ENCODE measurements at places on chromosomes 5 and 9.

DNA sequence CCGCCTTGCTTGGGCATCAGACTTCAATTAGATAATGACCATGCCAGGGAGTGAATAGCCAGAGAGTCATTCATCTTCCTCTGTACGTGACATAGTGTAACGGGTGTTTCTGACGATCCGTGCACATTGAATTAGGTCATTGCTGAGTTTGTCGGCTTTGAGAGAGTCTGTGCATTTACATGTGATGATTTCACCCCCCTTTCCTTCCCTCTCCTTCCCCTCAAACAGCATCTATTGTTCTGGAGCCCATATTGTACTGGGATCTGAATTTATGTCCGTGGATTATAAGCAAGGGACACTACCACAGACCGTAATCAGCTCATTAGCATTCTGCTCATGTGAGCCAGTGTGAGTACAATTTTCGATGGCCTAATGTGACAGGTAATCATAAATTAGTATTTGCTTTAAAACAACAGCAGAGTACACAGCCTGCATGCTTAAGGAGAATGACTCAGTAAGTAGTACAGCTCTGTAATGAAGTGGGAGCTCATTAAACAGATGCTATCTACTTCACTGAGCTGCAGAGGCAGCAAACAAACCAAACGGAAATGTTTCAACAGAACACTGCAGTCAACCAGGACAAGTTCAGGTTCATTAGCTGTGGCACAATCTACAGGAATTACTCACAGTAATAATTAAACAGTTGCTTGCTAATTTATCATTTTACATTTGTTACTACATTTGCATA lies 302.1 kb downstream of the CSNK1G3 start:
- peak; percentile 23 for DNase-seq

- DNase-seq, result no peak
Observed at GRCh38 chr5:95440825-95441224, 49.7 kb downstream of the FAM81B start.

GRCh38 chr9:2816476-2817141 lies 27.3 kb downstream of the PUM3 start:
- no peak for DNase-seq

GRCh38 chr9:14311956-14312685 lies 1.8 kb downstream of the NFIB start:
- DNase-seq, result no peak

DNA sequence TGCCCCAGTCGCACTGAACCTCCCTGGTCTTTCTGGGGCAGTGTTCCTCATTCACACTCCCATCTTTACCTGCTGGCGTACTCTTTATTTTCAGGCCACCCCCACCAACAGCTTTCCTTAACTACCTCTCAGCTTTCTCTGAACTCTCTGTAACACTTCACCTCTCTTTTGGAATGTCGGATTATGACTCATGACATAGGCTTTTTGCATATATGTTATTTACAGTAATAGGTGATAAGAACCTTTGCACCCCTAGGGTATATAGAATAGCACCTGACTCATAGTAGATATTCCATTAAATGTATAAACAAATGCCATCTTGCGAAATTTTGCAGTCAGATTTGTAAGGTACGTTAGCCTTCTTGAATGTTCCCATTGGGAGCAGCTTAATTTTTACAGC lies 52.9 kb upstream of the MIER3 start:
- DNase-seq, result no peak

DNA sequence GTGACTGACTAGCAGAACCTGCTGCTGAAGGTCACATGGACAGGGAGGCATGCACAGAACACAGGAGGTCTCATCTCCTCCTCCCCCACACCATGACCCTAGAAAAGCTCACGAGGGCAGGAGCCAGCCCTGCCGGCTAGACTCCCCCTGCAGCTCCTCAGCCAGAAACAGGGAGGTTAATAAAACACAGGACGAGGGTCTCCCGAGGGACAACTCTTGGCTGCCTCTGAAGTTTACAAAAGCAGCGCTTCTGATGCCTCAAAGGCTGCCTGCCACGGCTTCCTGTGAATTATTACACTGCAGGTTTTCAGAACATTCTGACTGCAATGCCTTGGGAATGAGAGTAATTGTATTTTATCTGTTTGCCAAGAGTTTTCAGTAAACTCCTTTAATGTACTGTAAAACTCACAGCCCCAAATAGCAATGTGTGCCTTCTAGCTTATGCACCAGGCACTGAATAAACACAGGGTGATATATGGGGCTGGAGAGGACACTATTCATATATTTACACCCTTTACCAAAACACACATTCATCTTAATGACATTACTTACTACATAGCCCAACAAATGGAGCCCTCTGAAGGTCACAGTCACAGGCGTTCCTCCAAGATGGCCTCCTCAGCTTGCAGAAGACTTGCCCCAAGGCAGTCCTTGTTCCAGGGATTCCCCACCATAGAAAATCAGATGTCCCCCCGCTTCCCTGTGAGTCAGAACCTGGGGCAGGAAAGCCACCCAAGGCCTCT lies 83.7 kb downstream of the C5orf15 start:
- DNase-seq, result peak; percentile 67

DNA sequence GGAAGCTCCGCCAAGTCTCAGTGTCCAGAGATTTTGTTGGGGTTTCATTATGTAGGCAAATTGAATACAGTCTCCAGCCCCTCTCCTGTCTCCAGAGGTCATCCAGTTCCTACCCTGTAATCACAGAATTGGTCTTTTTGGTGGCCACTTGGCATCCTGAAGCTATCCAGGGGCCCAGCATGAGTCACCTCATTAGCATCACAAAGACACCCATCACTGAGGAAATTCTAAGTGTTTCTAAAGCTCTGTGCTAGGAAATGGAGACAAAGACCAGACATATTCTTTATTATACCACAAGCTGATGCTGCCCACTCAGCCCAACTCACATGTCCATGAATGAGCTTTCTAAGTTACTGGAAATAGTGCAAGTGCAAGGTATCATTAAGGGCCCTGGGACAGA lies 229.9 kb downstream of the DOCK8 start:
- no peak for DNase-seq

DNA sequence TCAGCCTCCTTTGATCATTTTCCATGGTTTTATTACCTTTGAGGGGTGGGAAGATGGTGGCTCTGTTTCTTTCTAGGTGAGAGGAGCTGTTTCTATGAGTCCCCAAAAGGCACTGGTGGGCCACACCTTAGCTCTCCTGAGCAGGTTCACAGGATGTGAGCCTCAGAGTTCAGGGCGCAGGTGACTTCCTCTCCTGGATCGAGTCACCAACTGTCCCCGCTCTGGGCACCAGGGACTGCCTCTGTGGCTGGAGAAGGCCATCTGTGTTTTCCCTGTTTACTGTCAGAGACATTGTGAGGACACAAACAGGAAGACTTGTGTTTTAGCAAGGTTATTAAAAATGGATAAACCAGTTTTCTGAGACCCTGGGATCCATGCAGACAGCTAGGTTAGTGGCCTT lies 68.5 kb downstream of the IL31RA start:
- no peak for DNase-seq

- DNase-seq, result no peak
Observed at GRCh38 chr9:15249042-15249818, 57.8 kb downstream of the TTC39B start.

- DNase-seq, result no peak
Observed at GRCh38 chr9:77834898-77835488, 186.9 kb upstream of the GNA14 start.

GRCh38 chr9:100699668-100700067 lies 121.8 kb downstream of the CAVIN4 start:
- no peak for DNase-seq

GRCh38 chr5:72859127-72859526 lies 42.7 kb downstream of the TNPO1 start:
- no peak for DNase-seq

DNA sequence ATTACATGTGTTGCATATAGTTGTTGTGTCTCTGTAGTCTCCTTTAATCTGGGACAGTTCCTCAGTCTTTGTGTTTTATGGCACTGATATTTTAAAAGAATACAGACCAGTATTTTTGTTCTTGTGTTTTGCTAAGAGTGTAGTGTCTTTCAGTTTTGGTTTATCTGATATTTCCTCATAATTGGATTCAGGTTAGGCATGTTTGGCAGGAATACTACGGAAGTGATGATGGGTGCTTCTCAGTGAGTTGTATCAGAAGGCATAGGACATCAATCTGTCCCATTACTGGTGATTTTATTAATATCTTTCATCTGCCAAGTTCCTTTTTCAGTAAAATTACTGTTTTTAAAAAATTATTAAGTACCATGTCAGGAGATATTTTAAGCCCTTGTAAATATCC lies 212.9 kb downstream of the ARHGEF28 start:
- no peak for DNase-seq

DNA sequence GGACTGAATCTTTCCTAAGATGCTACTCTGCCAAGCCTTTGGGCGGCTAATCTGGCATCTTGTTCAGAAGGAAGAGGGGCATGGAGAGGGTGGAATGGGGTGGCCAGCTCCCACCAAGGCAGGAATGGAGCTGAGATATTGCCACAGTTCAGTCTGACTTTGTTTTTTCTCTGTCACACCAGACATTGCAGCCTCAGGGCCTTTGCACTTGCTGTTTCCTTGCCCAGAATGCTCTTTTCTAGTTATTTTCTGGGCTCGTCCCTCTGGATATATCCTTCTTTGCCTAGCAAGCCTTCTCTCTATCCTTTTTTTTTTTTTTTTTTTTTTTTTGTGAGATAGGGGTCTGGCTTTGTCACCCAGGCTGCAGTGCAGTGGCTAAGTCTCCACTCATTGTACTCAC lies 40.8 kb downstream of the ZNF618 start:
- DNase-seq, result no peak

DNA sequence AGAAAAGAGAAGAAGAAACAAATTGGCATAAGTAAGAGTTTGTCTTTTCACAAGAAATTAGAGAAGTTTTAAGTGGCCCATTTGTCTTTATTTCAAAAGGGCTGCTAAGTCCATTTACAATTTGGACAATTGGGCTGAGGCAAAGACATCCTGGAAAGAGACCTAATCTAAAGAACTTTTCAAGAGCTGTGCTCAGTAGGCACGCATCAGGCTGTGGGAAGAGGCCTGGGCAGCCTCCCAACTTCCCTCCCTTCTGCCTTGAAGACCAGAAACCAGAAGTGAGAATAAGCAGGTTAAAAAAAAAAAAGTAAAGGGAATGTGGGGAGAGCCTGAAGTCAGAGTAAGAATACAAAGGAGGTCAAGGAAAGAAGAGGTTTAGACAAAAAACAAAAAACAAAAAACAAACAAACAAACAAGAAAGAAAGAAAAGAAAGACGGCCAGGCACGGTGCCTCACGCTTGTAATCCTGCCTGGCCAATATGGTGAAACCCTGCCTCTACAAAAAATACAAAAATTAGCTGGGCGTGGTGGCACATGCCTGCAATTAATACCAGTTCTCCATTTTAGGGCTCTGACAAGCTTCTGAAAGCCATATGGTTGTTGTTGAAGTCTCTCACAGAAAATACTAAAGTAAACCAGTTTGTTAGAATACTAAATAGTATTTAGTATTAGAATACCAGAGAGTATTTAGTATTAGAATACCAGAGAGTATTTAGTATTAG lies 48.0 kb upstream of the CEP78 start:
- DNase-seq, result no peak

- no peak for DNase-seq
Observed at GRCh38 chr5:36948041-36948440, 71.5 kb downstream of the NIPBL start.

DNA sequence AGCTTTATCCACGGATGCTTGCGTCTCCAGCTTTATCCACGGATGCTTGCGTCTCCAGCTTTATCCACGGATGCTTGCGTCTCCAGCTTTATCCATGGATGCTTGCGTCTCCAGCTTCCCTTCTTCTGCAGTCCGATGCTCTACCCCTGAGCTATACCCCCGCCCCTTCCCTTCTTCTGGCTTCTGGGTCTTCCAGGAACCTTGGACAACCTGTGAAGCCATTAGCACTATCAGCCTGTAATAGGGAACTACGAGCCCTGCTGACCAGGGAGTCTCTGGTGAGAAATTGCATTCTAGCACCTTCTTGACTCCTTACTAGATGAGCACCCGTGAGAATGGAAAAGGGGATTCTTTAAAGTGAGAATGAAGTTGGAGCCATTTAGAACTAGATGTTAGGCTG lies 39.1 kb upstream of the SH3PXD2B start:
- no peak for DNase-seq

GRCh38 chr5:9787861-9788600 lies 157.9 kb upstream of the TAS2R1 start:
- DNase-seq, result no peak

GRCh38 chr9:98159301-98159700 lies 33.1 kb downstream of the CORO2A start:
- DNase-seq, result no peak

- DNase-seq, result no peak
Observed at GRCh38 chr9:97366476-97366875, 45.4 kb upstream of the TDRD7 start.

DNA sequence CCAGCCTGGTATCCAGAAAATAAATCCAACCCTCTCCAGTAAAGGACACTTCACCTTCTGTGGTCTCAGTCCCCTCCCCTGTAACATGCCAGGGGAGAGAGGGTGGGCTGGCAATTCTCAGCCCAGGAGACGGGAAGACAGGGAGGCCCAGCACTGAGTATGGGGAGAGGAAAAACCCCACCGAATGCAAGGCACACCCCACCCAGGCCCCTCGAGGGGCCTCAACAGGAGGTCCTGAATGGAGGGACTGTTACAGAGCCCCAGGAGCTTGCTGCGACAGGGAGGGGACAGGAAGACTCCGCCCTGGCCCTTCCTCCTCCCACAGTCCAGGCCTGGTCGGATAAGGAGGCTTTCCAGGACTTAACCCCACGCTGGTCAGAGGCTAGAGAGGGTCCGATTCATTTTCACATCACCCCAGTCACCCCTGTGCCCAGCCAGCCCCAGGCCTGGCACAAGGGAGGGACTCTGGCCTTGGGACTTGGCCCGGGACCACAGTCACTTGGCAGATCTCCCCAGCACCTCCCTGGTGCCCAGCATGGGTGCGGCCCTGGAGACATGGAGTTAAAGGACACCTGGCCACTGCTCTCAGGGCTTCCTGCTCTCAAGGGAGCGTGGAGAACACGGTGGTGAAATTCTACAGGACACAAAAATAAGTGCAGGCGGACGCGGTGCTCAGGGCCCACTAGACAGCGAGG lies 44.9 kb upstream of the STXBP1 start:
- DNase-seq, result no peak

GRCh38 chr5:126122942-126123341 lies 300.3 kb upstream of the GRAMD2B start:
- DNase-seq, result no peak
